ENCODE measurements at places on chromosomes 5 and 9.
A peak's percentile ranks its signal among the peaks of the same experiment; 100 is the strongest.

DNA sequence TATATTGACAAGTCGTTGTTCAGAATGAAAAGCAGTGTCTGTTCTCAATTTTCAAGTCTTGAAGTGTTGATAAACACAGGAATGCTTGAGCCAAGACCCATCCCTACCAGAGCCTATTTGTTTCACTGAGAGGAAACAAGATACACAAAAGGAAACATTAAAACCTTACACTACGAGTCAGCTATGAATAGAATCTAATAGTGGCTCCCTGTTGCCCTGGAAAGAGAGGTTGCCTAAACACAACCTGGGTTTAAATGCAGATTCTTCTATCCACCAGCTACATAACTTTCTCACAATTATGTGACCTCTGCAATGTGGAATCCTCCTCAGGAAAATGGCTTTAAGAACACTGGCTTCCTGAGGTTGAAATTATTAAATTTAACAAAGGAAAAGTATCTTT, 29.1 kb upstream of the BNC2 start:
- DNase-seq, result no peak

- no peak for DNase-seq
Measured at GRCh38 chr5:124592891-124593290, 153.5 kb downstream of the ZNF608 start.

DNA sequence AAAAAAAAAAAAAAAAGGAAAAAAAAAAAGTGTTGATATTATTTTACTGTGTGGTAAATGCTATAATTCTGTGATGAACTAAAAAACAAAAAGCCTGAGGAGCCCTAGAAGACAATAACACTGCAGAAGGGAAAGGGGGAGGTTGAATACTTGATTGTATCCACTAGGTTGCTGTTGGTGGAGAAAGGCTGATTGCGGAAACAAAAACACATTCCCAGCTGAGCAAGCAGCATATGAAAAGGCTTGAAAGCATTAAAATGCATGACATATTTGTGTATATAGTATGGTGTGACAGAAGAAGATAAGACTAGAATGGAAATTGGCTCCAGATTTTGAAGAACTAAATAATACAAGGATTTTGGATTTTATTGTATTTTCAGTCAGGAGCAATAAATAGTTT, 8.9 kb downstream of the RABGAP1 start:
- DNase-seq, result peak; percentile 36

GRCh38 chr5:14265570-14265969, 122.4 kb downstream of the TRIO start:
- peak; percentile 99 for DNase-seq

DNA sequence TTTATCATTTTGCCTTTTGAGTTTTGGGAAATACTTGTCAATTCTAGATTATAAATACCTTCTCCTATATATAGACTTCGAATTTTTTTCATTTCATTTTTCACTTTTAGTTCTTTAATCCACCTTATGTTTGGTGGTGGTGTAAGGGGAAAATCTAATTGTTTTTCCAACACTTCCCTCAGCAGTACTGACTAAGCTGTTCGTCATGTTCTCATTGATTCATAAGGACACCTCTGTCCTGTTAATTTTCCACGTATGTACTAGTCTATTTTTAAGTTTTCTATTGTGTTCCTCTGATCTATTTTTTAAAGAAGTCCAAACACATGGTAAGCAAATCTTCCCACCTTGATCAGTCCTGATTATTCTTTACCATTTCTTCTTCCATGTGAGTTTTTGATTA, 254.2 kb downstream of the SYK start:
- no peak for DNase-seq

GRCh38 chr9:83484990-83485389, 53.2 kb downstream of the FRMD3 start:
- DNase-seq, result no peak
